T-helper 9 cell (primary cell): ENCODE measurements at places on chromosomes 12 and 14.

- no peak for DNase-seq
These were observed 87.2 kb downstream of the CAND1 start for GRCh38 chr12:67356380-67356774.

GRCh38 chr12:28107679-28108078 is 82.6 kb upstream of the CCDC91 start:
- no peak for DNase-seq

DNA sequence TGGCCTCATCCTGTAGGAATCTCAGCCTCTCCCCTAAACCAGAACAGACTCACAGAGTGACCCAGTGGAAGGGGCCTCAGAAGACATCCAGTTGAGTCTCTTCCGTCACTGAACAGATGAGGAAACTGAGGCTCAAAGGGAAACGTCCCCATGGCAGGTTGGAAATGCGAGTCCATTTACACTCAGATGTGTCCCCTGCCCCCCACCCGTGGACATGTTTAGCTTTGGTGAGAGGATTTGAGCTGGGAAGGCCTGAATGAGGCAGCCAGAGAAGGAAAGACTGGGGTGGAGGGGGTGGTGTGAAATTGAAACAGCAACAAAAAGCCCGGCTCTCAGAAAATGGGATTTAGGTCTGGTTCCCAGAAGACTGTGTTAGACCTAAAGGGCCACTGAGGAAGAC is 1.7 kb downstream of the FAIM2 start:
- no peak for DNase-seq

DNA sequence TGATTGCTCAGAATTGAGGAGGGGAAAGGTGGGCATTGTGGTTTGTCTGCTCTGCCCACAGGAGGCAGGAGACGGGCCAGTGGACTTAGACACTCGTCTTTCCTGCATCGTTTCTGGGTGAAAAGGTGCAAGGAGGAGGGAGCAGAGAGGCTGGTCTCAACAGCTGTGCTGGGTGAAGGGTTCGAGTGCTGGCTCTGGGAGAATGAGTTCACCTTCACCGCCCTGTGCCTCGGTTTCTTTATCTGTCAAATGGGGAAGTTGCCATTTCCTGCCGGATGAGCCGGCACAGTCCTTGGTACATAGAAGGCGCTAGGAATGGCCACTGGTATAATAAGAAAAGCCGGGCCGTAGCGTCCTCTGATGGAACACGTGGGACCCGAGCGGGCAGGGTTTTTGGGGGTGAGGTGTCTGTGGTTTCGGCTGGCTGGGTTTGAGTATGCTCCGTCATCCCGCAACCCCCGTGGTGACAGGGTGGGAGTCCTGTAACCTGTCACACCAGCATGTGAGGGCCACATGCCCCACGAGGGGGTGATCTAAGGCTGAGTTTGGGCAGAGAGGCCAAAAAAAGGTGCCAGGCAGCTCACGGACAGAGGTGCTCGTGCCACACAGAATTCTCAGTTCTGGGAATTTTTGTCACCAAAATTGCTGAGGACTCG is 7.3 kb downstream of the BCL7A start:
- DNase-seq: no peak

DNA sequence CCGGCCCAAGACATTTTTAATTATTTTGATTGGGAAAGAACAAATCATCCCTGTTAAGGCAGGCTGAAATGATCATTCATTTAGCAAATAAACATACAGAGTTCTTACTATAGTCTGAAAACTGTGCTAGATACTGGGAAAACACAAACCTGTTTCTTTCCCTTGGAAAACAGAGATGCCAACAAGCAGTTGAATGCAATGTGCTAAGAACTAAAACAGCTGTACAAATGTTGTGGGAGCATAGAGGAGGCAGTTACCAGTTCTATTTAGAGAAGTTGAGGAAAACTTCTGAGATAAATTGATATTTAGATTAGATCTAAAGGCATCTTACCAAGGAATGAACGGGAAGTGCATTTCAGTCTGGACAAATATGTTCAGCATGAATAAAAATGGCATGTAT is 3.2 kb upstream of the NECAP1 start:
- no peak for DNase-seq

DNA sequence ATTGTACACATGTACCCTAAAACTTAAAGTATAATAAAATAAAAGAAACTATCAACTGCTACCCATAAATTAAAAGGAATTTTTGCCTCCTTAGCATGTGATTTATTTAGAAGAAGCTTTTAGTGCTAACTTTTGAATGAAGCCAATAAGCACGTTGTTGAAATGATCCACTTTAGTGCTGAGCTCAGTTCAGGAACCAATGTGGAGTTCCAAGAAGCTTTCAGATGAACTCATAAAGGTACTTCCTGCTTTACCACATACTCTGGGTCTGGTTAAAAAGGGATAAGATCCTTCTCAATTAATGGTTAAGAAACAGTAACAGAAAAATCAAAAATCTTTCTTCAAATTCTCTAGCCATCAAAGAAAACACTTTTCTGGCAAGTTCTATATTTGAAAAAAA is 39.4 kb downstream of the TMTC1 start:
- no peak for DNase-seq

DNA sequence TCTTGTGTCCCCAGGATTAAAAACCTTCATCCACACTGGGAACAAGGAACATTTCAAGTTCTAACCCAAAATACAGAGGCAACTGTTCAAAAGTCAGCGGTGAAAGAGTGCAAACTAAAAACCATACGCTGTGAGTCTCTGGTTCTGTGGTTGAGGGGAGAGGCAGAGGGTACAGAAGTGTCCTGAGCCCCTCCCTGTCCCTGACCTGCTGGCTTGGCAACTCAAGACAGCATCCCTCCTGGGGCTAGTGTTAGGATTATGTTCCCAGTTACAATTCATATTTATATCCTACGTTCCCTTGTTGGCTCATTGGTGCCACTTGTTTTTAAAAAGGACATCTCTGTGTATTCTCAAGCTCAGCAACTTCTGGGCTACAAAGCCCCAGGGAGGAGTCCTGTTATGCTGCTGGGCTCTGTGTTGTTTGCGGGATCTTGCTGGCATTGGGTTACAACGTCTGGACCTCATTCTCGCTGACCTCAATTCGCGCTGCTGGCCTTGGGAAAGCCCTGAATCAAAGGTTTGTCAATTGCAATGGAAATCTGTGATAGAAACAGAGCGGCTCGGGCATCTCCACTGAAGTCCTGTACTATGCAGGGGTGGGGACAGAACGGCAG is 420.8 kb downstream of the FUT8 start:
- DNase-seq: no peak

DNA sequence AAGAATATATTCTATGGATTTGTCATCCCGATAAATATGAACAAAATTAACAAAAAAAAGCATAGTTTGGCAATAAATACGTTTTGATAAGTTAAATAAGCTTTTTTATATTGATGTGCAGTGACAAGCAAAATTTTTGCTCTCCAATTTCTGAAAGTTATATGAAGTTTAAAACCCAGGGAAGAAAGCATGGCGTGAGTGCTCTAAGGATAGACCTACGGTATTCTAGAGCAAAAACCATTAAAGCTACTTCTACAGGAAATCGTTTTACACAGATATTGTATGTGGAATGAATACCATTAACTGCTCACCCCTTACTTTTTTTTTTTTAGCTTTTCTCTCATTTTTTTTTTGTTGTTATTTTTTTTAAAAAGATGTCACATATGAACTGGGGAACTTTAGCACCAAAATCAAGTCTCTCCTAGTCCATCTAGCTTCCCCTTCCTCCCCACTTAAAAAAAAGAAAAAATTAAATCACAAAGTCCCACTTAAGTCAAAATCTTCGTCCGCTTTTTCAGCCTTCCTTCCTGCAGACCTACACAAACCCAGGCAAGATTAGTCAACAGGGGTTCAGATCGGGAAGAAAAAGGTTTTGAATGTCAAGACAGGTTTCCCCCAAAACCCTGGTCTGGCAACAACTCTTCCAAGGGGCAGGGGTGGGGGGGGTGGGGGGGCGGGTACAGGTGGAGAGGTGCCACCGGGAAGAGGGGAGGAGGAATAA is 4.4 kb downstream of the ZFP36L1 start:
- no peak for DNase-seq

DNA sequence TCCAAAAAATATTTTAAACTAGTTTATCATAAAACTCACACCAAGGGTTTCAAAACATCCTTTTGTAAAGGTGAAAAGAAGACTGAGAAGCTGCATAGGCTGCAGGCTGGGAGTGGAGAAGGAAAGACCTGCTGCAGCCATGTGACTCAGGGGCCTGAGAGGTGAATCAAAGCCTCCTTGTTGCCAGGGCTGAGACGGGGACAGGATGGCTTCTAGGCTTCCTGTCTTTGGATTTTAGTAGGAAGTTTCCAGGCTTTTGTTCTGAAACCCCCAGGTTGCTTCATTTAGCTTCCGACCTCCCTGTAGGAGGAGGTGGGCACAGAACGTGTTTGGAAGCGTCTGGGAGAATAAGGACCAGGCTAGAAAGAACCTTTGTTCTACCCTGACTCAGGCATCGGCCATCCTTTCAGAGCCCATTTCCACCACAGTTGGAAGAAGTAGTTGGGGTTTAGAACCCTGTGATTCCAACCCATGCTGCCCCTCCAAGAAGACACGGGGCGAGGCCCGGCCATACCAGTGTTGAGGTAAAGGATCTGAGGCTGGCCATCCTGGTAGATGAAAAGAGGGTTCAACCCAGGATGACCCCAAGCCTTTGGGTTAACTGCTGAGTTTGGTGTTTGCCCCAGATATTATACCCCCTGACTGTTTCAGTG is 122.4 kb downstream of the SLC25A47 start:
- DNase-seq: no peak

GRCh38 chr14:29222671-29223268 is 456.2 kb downstream of the FOXG1 start:
- DNase-seq: no peak

DNA sequence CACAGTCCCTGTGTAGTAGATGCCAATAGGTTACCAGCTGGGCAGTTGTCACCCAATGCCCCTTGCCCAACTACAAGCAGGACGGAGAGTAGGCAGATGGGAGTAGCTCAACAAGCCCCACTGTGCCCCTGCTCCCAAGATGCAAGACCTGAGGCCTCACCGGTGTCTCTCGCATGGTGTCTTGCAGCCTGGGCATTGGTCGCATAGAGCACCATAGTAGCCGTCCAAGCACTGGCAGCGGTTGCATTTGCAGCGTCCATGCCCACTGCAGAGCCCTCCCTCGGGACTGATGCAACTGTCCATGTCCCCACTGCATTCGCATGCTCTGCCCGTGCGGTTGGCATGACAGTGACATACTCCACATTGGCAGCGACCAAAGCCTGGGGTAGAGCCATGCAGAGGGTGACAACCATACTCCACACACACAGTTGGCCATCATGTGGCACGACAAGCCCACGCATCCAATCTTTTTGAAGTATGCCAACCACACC is 11.9 kb upstream of the CSAD start:
- DNase-seq: no peak

DNA sequence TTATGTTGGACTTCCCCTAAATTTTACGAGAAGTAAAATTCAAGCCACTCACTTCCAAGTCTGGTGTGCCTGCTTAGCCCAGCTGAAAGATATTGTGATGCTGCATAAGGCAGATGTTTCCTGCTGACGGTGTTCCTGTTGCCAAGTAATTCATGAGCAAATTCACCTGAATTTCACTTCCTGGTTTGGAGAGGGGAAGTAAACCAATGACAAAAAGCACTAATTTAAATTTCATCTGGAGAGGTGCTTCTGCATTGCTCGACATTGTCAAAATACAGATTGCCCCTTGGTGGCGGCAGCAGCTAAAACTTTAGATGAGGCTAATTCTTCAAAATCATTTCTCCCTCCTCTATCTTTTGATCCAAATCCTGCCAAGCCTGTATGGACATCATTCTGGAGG is 281.1 kb downstream of the AACS start:
- no peak for DNase-seq

- no peak for DNase-seq
These were observed 164.9 kb downstream of the NAV3 start for GRCh38 chr12:77995436-77996167.

- no peak for DNase-seq
These were observed 2.3 kb downstream of the FOXA1 start for GRCh38 chr14:37592482-37593408.

- no peak for DNase-seq
These were observed 6.5 kb upstream of the CDK2AP1 start for GRCh38 chr12:123278101-123278627.

DNA sequence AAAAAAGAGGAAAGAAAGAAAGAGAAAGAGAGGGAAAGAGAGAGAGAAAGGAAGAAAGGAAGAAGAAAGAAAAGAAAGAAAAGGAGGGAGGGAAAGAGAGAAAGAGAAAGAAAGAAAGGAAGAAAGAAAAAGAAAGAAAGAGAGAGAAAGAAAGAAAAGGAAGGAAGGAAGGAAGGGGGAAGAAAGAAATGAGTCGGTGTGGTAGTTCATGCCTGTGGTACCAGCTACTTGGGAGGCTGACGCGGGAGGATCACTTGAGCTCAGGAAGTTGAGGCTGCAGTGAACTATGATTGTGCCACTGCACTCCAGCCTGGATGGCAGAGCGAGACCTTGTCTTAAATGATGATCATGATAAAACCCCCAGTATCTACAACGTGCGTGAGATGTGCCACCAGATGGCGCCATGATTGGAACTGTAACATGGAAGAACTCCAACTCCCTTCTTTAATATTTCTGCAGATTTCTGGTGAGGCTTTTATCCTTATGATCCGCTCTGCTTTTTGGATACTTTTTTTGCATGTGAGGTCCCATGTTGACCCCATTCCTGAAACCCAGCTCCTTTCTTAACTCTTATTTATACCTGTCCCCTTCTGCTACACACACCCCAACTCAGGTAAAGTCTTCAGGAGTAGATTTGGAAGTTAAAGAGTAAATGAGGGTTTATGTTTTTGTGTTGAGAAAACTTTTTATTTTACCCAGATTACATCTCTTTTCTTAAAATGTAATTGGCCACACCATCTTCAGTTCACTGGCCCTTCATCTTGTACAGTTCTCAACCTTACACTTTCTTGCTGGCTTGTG is 25.6 kb downstream of the RNASE10 start:
- peak; percentile 59 for DNase-seq

DNA sequence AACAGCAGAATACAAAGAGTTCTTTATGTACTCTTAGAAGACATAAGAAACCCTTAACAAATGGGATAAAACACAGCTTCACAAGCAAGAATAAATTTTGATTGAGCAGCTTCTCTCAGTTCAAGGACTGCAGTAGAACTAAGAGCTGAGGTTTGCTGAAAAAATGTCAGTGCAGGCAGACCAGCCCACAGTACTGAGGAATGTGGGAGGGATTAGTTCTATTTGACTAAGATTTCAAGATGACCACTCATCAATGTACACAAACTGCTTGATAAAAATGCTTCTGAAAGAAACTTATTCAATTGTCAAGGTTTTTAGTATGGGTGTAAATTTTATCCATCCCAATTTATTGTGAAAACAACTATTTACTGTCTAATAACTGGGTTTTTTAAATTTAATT is 138.4 kb downstream of the SEC23A start:
- no peak for DNase-seq

- DNase-seq: no peak
These were observed 270.9 kb upstream of the NPAS3 start for GRCh38 chr14:32667791-32668190.

GRCh38 chr12:25491396-25492325 is 61.4 kb downstream of the LMNTD1 start:
- DNase-seq: no peak

GRCh38 chr12:56590237-56590830 is 39.8 kb downstream of the BAZ2A start:
- no peak for DNase-seq
